Stimulated activated CD4-positive, alpha-beta T cell treated with anti-CD3 and anti-CD28 coated beads, Interleukin-15, amount 100 ng/mL, for 1 hour (primary cell): ENCODE measurements at places on chromosomes 12 and 14.
A peak's percentile ranks its signal among the peaks of the same experiment; 100 is the strongest.

GRCh38 chr14:105018414-105018813 lies 2.5 kb downstream of the CDCA4 start:
- no peak for DNase-seq

DNA sequence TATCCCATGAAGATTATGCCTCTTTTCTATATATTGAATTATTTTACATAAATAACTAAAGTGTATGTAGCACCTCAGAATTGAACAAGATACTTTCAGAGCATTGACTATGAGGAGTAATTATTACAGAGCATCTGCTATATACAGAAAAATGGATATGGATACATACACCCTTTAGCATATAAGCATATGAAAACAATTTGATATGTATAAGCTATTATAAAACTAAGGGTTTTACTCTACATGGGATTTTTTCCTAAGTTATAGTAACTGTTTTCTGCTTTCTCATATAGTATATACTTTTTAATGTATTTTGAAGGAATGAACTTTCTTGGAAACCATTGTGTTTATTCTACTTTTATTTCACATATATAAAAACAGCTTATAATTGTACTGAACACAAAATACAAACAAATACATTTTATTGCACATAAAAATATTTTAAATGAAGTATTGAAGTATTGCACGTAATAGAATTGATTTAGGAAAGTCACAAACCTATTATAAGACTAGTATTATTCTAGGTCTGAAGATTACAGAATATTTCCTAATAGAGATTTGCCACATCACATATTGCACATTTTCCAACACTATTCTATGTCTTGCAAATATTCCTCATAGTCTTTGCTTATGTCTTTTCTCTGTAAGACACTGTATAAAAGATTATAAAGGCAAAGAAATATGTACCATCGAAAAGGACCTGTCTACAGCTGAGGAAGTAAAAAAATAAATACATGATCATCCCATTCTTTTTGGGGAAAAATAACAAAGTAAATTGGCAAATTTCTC lies 8.4 kb downstream of the CD69 start:
- DNase-seq, result no peak

- DNase-seq, result no peak
These were observed 52.9 kb downstream of the SETD3 start for GRCh38 chr14:99427632-99428300.

GRCh38 chr12:123043536-123044001 lies 63.1 kb downstream of the ARL6IP4 start:
- DNase-seq, result peak; percentile 42

GRCh38 chr12:6072302-6072752 lies 52.1 kb downstream of the VWF start:
- no peak for DNase-seq

- DNase-seq, result no peak
These were observed 7.6 kb upstream of the KRT80 start for GRCh38 chr12:52199294-52199919.

DNA sequence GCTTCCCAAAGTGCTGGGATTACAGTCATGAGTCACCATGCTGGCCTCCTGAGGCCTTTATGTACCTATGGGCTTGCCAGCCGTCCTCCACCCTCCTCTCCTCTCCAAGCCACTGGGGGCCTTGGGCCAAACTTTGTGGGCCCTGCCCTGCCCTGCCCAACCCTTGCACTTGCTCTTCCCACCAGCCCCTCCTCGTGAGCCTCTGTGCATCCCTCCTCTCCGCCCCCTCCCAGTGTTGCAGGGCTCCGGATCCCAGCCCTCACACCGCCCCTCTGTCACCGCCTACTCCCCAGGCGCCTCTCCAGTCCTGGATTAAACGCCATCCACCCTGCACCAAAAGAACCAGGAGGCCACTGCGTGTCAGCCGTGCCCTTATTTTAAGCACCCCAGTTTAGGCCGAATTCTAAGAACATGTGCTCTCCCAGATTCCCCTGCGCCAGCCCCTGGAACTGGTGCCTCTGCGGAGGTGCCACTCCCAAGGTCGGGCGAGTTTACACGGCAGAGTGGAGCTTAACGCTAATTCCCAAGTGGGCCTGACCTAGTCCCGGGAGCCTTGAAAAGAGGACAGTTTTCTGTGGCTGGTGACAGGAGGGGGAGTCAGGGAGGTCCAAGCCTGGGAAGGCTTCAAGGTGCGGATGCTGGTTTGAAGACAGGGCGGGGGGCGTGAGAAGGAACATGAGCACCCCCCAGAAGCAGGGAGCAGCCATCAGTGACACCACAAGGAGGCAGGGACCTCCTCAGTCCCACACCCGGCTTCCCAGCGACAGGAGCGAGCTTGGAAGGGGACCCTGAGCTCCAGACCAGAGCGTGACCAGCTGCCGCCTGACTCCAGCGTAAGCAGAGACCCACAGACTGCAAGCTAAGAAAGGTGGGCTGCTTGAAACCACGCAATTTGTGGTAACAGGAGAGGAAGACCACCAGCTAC lies 21.2 kb upstream of the CDCA4 start:
- DNase-seq, result no peak

- DNase-seq, result no peak
These were observed 49.2 kb upstream of the CCND2 start for GRCh38 chr12:4224206-4224889.

DNA sequence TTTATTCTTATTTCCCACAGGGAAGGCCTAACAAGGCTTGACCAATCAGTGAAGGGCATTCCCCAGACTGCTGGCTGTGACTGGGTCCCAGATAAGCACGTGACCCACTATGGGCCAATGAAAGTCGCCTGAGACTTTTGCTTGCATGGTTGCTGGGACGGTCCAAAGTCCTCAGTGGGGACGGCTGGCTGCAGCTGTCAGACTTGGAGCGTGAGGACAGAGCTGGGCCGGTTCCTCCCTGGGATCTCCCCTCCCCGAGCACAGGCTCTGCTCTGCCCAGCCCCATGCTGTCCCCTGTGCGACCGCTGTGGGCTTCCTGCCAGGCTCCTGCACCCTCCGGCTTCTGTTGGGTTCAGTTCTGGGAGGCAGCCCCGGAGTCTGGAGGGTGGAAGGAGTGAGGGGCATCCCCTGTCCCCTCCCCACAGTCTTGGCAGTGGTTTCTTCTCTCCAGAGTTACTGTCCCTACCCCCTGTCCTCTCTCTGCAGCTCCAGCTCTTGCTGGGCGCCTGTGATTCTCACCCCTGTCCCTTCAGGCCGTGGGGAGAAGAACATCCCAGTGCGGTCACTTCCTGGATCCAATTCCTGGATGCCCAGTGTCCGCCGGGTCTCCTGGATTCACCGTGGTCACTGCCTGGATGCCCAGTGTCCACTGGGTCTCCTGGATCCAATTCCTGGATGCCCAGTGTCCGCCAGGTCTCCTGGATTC lies 50.1 kb downstream of the GALNT9 start:
- DNase-seq, result no peak

DNA sequence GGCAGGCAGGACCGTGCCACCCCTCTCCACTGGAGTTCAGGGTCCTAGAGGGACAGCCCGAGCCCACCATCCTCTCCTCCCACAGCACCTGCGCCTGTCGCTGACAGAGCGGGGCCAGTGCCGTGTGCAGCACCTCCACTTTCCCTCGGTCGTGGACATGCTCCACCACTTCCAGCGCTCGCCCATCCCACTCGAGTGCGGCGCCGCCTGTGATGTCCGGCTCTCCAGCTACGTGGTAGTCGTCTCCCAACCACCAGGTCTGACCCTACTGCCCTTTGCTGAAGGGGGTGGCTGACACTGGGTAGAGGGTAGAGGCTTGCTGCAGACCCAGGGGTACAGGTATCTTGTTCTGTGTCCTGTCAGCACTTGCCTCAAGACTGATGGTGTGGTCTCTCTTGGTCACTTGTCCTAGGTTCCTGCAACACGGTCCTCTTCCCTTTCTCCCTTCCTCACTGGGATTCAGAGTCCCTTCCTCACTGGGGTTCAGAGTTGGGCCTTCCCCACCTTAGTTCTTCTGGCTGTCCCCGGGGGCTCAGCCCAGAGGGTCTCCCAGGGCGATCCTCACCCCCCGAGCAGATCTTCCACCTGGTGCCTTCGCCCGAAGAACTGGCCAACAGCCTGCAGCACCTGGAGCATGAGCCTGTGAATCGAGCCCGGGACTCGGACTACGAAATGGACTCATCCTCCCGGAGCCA lies 42.0 kb downstream of the SH2B3 start:
- no peak for DNase-seq

DNA sequence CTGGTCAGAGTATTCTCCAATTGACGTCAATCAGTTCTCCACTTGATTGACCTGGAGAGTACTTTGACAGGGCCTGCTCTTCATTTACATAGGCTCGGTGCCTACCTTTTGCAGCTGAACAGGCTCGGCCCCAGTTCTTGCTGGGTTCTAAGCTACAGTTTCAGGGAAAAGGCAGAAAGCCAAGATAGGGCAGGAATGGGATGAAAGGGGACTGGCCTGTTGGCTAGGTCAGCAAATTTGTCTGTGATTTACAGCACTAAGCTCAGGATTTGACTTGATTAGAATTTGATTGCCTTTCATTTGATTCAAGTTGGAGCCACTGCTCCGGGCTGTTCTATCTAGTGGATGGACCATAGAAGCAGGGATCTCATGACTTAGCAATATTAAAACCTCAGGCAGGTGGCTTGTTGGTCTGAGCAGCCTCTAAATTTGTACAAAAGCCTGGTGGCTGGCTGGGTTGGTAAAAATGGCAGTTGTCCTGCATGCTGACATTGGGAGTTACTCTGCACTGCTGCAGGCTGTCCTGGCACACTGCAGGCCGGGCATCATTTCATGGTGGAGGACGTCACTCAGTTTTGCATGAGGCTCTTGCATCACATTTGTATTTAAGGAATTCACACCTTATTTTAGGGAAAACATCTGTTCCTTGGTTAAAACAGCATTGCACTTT lies 71.8 kb downstream of the BICD1 start:
- no peak for DNase-seq

DNA sequence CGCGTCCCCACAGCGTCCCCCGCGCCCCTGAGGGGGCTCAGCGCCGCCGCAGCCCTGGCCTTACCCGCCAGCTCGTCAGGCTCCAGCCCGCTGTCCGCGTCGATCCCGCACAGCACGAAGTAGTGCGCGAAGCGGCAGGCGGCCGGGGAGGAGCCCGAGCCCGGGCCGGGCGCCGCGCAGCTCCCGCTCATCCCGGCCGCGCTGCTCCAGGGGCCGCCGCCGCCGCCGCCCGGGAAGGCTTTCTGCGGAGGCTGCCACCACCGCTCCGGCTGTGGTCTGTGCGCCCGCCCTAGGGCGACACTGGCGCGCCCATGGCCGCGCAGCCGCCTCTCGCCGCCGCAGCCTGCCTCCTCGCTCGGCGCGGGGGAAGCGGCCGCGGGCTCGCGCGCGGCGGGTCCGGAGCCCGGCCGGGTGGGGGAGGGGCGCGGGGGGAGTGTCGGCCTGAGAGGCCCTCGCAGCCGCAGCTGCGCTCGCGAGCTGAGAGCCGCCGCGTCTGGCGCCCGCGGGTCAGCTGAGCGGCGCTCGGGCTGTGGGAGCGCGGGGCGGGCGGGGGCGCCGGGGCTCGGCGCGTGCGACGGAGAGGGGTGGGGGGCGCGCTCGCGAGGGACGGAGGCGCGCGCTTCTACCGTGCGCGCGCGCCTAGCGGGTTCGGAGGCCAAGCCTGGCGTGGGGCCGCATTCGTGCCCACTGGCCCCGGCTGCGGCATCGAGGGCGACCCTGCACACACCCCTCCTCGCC lies at the start of gene DENND5B:
Gene DENND5B (minus strand): TSS at position 495 of the 738 bp plus-strand sequence. CDS start 304 bp downstream, at position 191.
- DNase-seq, result no peak

- no peak for DNase-seq
These were observed 29.5 kb upstream of the RHOJ start for GRCh38 chr14:63174760-63175191.

DNA sequence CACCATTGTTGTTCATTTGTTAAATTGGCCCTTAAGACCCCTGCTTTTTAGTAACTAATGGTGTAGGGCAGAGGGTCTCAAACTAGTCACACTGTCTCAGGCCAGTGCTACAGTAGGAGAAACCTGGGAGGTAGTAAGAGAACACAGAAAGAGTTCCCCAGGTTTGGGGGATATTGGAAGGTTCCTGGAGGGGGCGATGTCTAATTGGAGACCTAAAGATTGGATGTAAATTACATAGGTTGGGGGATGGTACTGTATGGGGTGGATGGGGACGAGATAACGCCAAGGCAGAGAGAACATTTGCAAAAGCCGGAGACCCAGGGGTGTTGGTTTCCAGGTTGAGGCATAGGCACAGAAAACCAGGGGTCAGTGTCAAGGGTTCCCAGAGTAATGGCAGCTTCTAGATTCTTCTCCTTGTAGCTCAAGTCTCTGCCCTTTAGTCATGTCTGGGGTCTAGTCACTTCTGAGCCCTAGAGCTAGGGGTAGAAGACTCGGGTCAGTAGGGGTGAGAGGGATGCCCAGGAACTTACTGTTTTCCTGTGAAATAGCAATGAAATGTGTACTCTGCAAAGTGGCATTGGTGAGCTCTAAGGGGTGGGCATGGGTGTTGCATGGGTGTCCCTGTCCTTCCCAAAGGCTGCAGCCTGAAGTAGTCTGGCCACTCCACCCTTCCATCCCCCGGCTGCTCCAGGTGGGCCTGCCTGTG lies 21.8 kb downstream of the PLEKHG3 start:
- DNase-seq, result no peak

DNA sequence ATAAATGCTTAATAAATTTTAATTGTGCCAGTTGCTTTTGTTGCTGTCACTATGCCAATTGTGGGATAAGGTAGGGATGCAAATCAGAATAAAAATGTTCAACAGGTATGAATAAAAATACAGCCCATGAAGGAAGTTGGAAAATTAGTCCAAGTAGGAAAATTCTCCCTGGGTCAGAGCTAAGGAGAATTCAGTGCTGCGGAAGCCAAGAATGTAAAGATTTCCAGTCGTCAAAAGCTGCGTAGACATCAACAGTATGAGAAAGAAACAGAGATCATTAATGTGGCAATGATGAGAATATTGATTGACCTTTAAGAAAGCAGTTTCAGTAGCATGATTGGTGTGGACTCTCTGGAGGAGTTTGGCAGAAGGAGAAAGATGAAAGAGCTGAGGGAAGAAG lies 87.9 kb downstream of the PLEKHA5 start:
- no peak for DNase-seq

GRCh38 chr12:101299931-101300330 lies 20.0 kb downstream of the UTP20 start:
- DNase-seq, result no peak

- no peak for DNase-seq
These were observed 49.7 kb downstream of the JAG2 start for GRCh38 chr14:105118646-105119407.

- DNase-seq, result no peak
These were observed 12.1 kb downstream of the PSMC1 start for GRCh38 chr14:90268420-90268819.

- peak; percentile 39 for DNase-seq
These were observed 14.6 kb downstream of the RAPGEF3 start for GRCh38 chr12:47744005-47744651.

GRCh38 chr14:75630695-75631452 lies 29.8 kb downstream of the ERG28 start:
- DNase-seq, result no peak

GRCh38 chr12:3002646-3003045 lies 43.4 kb downstream of the TEAD4 start:
- no peak for DNase-seq

- DNase-seq, result no peak
These were observed 19.5 kb upstream of the PPFIBP1 start for GRCh38 chr12:27504507-27504906.

DNA sequence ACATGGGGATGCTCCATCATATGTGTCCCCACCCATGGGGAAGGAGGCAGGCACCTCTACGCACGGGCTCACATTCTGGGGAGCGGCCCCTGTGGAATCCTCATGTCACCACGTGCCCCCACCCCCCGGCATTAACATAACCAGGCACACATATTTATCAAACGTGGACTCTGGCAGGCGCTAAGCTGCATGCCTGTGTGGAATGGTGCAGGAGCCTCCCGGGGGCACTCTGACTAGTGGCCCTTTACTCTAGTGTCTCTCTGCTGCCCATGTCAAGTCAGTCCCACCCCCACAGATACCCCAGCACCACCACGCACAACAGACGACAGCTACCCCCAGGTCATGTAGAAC lies 66.1 kb downstream of the CCDC88C start:
- no peak for DNase-seq
